Lung (tissue), 17 donors: ENCODE measurements at places on chromosomes 11 and 22. TPM values are rescaled to one million over a fixed set of nuclear protein-coding genes. Genes with fewer than 3 reads are reported as not detected.

Gene CARNS1
- 1.2 TPM for total RNA-seq

DNA sequence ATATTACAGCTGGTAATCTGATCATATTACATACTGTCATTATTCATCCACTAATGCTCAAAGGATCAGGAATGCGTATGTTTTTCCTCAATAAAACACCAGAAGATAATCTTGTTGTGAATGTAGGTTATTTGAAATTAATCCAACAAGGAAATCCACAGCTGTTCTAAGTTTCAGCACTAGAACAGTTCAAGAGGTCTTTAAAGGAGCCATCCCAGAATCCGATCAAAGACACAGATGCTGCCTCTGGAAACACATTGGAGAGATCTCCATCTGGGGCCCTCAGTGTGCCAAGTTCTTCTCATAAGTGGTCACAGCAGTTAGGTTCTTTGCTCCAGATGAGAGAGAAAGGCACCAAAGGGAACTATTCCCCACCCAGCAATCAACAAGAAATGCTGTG, 1955.1 kb upstream of the RAG2 start:
- no peaks in the 10 kb centered on the region for H3K27me3 ChIP-seq
- H3K4me3 ChIP-seq = no peak overlapping the region
- peak; percentile 19 for DNase-seq
- H3K36me3 ChIP-seq = no peaks in the 10 kb centered on the region
- H3K27ac ChIP-seq = no peak overlapping the region

Gene PKDREJ
- total RNA-seq = 0.03 TPM

DNA sequence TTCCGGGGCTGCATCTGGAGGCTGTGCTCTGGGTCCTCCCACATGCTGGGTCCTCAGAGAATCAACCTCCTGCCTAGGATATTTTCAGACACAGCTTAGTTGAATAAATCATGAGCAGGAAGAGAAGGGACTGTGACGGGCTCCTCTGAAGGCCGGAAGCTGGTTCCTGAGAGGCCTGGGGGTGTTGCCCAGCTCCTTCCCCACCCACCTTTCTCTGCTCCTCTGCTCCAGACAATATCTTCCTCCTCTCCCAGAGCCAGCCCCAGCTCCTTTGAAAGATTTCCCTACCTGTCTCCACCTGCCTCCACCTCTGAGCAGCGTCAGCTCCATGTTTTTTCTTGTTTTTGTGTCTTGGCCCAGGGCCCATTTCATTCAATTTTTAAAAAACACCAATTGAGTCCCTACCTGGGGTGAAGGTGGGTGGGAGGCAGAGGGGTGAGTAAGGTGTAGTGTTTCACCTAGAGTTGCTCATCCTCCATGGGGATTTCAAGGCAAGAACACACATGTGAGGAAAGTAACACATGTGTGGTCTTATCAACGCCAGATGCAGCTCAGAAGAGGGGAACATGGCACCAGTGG, 24.8 kb upstream of the THY1 start:
- DNase-seq = no peak
- no peak overlapping the region for H3K4me3 ChIP-seq
- no peaks in the 10 kb centered on the region for H3K27me3 ChIP-seq
- no peaks in the 10 kb centered on the region for H3K36me3 ChIP-seq
- no peak overlapping the region for H3K27ac ChIP-seq

GRCh38 chr11:92873551-92873950, 95.9 kb upstream of the MTNR1B start:
- no peak overlapping the region for H3K27ac ChIP-seq
- no peaks in the 10 kb centered on the region for H3K36me3 ChIP-seq
- H3K4me1 ChIP-seq = no peaks in the 10 kb centered on the region
- H3K4me3 ChIP-seq = no peak overlapping the region
- DNase-seq = no peak

GRCh38 chr22:48743601-48744282, 1083.9 kb downstream of the BRD1 start:
- H3K27ac ChIP-seq = no peak overlapping the region
- H3K27me3 ChIP-seq = no peaks in the 10 kb centered on the region
- no peaks in the 10 kb centered on the region for H3K36me3 ChIP-seq
- H3K4me1 ChIP-seq = no peaks in the 10 kb centered on the region
- no peak overlapping the region for H3K4me3 ChIP-seq

DNA sequence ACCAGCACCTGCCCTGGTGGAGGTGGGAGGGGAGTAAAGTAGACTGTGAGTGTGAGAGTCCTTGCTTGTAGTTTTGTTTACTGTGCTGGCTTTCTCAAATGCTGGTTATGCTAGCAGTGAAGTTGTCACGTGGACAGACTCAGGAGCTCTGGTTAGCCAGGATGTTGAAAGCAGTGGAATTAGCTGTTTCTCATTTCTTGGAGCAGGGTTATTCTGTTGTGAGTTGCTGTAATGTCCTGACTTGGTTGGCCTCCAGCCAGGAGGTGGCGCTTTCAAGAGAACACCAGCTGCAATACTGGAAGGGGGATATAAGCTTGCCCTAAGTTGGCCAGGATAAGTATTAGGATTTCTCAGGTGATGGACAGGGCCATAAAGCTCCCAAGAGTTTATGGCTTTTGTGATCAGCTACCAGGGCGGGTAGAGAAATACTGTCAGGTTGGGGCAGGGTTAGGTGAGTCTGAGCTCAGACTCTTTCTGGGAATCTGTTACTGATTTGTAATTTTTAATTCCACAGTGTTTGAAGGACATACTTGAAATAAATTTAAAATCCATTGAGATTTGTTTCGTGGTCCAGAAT, 13.7 kb downstream of the CYP2D6 start:
- no peak overlapping the region for H3K27ac ChIP-seq
- DNase-seq = peak; percentile 53
- no peak overlapping the region for H3K4me3 ChIP-seq
- H3K4me1 ChIP-seq = peaks cover 6% of the 10 kb centered on the region
- no peaks in the 10 kb centered on the region for H3K27me3 ChIP-seq

Gene MOV10L1
- total RNA-seq = 0.34 TPM

DNA sequence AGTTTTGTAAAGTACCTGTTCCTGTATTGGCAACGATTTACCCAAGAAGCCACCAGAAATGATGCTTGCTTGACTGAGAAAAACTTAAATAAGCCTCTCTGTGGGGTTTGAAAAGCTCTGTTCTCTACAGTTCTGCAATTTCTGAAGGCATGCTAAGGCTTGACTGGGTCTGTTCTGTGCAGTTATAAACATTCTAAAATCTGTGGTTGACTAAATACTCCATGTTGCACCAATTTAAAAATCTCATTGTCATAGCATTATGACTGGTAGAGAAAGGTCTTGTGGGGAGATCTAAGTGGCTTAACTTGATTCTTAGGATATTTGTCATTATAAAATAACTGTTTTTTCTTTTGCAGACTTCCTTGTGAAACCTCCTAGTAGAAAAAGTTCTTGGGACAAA, 73.7 kb downstream of the MTMR3 start:
- no peak for DNase-seq
- no peak overlapping the region for H3K27ac ChIP-seq
- no peaks in the 10 kb centered on the region for H3K27me3 ChIP-seq
- no peaks in the 10 kb centered on the region for H3K4me1 ChIP-seq
- no peak overlapping the region for H3K4me3 ChIP-seq

DNA sequence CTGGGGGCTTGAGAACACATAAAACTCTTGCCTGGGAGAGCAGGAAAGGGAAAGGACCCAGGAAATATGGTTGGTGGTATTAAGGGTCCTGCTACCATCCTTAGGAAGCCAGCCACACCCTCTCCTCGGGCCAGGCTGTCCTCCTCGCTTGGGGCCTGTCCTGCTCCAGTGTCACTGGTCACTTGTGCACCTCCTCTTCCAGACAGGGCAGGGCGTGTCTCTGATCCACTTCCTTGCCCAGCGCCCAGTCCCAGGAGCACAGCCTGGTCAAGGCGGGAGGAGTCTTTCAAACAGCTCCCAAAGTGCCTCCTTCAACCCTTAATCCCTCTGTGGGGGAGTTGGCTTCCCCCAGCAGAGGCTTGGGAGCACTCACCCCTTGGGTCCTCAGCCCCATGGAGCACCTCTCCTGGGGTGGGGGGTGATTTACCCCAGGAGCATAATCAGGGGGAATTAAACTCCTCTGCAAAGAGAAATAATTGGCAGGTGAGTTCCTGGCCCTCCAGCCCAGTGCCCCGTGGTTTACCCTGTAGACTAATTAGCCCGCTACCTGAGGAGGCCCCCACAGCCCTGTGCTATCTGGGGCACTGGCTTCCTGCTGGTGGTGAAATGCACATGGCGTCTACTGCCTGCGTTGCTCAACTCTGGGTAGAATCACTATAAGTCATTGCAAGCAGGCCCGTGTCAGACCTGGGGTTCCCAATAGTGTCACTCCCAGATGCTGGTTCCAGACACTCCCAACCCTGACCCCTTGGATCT, 8.0 kb downstream of the TMPRSS6 start:
- no peaks in the 10 kb centered on the region for H3K4me1 ChIP-seq
- DNase-seq = no peak
- no peaks in the 10 kb centered on the region for H3K36me3 ChIP-seq
- peaks cover 5% of the 10 kb centered on the region for H3K27me3 ChIP-seq
- no peak overlapping the region for H3K4me3 ChIP-seq
- H3K27ac ChIP-seq = no peak overlapping the region

Gene KRTAP5-8
- 0.34 TPM for total RNA-seq

Gene OR2AG1
- not detected for total RNA-seq

Gene CALCA
- 8.4 TPM for total RNA-seq

GRCh38 chr22:48083502-48083901, 1321.1 kb downstream of the TBC1D22A start:
- H3K27ac ChIP-seq = no peak overlapping the region
- H3K4me3 ChIP-seq = no peak overlapping the region
- peaks cover 4% of the 10 kb centered on the region for H3K27me3 ChIP-seq
- H3K4me1 ChIP-seq = no peaks in the 10 kb centered on the region

DNA sequence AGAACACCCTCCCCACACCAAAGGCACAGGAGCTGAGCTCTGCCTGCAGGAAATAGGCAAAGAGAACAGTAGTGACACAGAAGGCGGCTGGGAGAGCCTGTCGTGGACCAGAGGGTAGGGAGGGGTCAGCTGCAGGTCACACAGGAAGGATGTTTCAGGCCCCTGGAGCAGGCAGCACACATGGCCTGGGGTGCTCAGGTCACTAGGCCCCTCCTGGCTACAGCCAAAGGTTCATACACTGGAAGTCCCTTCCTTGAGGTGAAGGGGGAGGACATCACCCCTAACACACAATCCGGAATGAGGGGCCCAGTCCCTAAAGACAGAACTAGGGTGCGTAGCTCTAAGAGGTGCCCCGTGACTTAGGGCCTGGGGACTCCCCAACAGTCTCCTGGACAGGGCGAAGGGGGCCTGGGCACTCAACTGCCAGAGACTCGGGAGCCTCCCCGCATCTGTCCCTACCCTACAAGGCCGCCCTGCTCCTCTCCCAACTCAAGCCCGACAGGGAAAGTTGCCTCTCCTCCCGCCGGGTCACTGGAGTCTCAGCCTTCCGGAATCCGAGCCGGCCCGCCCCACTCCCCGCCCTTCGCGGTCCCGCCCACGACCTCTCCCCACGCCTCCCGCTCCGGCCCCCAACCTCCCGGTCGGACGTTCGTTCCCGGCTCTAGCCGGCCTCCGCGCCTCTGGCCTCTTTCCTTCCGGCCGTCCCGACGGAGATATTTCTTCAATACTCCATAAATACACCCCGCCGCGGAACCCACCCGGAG, at the start of gene CYB5R2:
Gene CYB5R2 (minus strand): TSS at position 541 of the 764 bp plus-strand sequence. CDS start 675 bp downstream, outside the sequence.
- no peaks in the 10 kb centered on the region for H3K27me3 ChIP-seq
- H3K36me3 ChIP-seq = no peaks in the 10 kb centered on the region
- H3K4me3 ChIP-seq = peak within 1 kb of the TSS; percentile 39
- DNase-seq = peak; percentile 80
- H3K4me1 ChIP-seq = no peaks in the 10 kb centered on the region

GRCh38 chr11:44116234-44116830, 20.9 kb downstream of the EXT2 start:
- H3K4me1 ChIP-seq = peaks cover 7% of the 10 kb centered on the region
- H3K27ac ChIP-seq = no peak overlapping the region
- no peaks in the 10 kb centered on the region for H3K27me3 ChIP-seq
- H3K36me3 ChIP-seq = peaks cover 5% of the 10 kb centered on the region
- DNase-seq = no peak

DNA sequence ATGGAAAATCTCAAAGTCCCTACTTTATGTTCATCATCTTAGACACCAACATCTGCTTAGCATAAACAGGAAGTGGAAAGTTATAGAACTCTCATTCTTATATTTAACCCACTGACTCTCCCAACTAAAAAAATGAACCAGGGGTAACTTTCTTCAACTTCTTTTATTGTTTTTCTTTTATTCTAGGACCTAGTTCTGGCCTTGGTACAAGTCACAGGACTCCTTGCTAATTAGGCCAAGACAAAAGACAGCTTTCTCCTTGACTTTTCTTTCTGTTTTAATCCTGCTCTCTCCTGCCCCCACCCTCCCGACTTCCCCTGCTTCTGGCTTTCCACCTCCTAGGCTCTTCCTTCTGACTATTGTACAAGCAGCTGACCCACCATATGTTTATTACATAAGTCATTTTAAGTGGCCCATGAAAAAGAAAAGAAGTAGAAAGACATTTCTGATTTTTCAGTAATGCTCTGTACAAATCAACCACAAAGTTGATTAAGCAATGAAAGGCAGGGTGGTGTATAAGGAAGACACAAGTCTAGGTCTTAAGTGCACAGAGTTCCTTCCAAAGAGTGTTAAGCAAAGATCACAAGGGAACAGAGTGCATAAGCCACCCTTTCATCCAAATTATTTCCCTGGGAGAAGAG, 18.3 kb downstream of the JAML start:
- DNase-seq = no peak
- no peak overlapping the region for H3K4me3 ChIP-seq
- H3K27ac ChIP-seq = no peak overlapping the region
- peaks cover 2% of the 10 kb centered on the region for H3K4me1 ChIP-seq

GRCh38 chr22:31148488-31148887, 8.2 kb upstream of the PLA2G3 start:
- DNase-seq = no peak
- no peak overlapping the region for H3K4me3 ChIP-seq
- H3K27ac ChIP-seq = peak overlapping the region; percentile 30
- H3K27me3 ChIP-seq = no peaks in the 10 kb centered on the region

DNA sequence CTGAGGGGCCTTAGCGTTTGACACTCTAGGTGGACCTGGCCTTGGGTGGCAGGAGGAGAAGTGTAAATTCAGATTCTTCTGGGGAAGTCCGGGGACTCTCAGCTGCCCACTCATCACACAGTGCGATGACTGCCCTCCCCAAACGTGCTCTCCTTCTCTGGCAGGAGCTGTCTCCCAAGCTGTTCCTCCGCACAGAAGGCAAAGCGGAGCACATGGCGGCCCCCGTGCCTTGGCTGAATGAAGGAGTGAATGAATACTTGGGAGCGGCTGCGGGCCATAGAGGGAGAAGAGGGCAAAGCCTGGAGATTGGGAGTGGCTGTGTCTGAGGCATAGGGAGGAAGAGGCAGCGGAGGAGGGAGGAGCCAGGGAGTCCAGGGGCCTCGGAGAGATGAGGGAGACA, 6.9 kb upstream of the NAA40 start:
- H3K27me3 ChIP-seq = no peaks in the 10 kb centered on the region
- no peaks in the 10 kb centered on the region for H3K4me1 ChIP-seq

GRCh38 chr11:40688369-40688768, 771.1 kb downstream of the LRRC4C start:
- no peaks in the 10 kb centered on the region for H3K36me3 ChIP-seq
- no peak for DNase-seq
- no peaks in the 10 kb centered on the region for H3K4me1 ChIP-seq
- H3K4me3 ChIP-seq = no peak overlapping the region
